ENCODE measurements at places on chromosomes 12 and 14.

DNA sequence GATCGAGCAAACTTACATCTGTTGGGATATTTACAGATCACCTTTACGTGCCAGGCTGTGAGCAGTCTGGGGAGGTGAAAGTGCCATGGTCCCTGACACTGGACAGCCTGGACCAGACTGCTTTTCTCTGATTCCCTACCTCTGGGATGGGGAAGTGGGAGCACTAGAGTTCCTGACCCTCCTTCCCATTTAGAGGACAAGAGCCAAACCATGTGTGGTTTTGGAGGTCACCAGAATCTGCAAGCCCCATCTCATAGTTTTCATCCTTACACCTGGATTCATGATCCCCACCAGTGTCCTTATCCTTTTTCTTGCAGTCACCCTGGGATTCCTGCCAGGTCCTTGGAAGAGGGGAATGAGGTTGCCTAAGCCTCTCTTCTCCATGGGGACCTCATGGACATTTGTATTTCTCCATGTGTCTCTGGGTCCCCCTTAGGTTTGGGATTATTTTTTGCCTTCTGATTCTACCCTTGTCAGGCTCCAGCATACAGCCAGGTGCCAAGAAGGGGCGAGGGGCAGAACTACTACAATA is 1.5 kb upstream of the WNT10B start:
- no peak for DNase-seq

DNA sequence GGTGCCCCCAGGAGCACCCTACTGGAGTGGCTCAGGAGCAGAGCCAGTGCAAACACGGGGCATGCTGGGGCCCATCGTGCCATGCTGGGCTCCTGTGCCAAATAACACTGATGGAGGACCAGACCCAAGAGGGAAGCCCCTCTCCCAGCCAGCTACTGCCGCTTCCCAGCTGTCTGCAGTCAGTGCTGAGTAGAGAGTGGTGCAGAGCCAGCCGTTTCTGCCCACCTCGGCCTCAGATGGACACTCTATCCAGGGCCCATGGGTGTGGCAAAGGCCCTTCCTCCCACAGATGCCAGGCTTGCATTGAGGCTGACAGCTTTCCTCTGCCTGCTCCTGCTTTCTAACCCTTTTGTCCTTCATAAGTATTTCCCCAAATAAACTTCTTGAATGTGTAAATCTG is 13.2 kb downstream of the CLBA1 start:
- DNase-seq = no peak

DNA sequence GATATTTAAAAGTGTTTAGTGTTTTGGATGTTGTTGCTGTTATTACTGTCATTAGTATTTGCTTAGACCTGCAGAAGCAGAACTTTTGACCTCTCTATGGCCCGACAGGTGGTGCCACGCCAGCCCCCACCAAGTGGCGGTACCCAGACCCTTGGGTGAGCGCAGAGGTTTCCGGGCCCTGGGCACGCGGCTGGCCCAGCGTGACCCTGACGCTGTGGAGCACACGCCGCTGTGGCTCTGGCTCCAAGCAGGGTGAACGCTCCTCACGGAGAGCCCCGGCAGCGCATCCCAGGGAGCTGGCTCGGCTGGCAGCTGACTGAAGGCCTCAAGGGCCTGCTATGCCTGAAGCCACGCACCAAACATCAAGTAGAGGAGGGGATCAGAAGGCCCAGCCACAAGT is 22.6 kb downstream of the SLC25A47 start:
- DNase-seq = no peak

GRCh38 chr12:131642101-131642540 is 68.8 kb upstream of the SFSWAP start:
- DNase-seq = no peak

DNA sequence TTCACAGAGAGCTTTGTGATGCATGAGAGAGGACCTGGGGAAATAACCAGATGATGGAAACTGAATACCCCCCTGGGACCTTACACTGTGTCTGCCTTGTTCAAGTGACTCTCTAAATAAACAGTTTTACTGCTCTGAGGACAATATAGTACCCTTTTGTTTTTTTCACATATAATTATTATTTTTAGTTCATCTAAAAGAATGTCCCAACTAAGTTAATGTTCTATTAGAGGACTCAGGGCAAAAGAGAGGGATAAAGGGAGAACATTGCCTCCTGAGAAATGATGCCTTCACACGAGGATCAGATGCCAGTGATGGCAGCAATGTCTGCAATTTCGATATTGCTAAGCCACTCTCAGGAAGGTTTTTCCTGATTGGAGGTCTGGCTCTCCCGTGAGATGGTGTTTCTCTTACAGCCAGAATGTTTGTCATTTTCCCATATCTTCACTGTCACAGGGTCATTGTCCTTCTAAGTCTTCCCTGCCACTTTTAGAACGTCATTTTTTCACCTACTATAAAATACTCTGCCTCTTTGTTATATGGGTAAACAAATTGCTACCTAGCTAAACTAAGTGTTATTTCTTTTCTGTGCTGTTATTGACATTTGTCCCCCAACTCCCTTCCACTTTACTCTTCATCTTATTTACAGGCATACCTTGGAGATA is 201.6 kb downstream of the RAD51B start:
- no peak for DNase-seq

- no peak for DNase-seq
Observed at GRCh38 chr12:49885118-49885517, 18.6 kb downstream of the FAIM2 start.

- DNase-seq = no peak
Observed at GRCh38 chr12:103748002-103748401, 93.0 kb downstream of the NT5DC3 start.

- no peak for DNase-seq
Observed at GRCh38 chr12:85951823-85952222, 77.7 kb downstream of the NTS start.

DNA sequence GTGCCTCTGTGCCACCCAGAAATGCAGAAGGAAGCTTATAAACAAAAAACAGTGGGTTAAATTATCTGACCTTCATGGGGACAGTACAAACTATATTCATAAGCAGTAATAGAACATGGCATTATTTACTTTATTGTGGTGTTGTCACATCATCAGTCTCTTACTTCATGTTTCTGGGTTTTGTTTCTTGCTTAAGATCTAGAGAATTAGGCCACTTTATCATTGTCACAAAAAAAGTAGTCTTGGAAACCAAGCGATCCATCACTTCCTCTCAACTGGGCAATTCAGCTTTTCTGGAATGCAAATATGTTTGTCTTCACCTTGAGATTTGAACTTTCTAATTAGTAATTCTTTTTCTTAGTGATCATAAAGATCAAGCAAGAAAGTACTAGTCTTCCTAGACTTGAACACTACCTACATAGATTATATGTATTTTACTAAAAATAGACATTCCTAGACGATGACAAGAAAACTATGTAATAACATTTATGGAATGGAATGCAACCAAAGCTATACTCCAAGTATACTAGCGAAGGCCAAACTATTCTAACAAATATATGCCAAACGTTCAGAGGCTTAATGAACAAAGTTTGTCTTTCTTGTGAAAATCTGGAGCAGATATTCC is 363.4 kb downstream of the DAD1 start:
- no peak for DNase-seq

DNA sequence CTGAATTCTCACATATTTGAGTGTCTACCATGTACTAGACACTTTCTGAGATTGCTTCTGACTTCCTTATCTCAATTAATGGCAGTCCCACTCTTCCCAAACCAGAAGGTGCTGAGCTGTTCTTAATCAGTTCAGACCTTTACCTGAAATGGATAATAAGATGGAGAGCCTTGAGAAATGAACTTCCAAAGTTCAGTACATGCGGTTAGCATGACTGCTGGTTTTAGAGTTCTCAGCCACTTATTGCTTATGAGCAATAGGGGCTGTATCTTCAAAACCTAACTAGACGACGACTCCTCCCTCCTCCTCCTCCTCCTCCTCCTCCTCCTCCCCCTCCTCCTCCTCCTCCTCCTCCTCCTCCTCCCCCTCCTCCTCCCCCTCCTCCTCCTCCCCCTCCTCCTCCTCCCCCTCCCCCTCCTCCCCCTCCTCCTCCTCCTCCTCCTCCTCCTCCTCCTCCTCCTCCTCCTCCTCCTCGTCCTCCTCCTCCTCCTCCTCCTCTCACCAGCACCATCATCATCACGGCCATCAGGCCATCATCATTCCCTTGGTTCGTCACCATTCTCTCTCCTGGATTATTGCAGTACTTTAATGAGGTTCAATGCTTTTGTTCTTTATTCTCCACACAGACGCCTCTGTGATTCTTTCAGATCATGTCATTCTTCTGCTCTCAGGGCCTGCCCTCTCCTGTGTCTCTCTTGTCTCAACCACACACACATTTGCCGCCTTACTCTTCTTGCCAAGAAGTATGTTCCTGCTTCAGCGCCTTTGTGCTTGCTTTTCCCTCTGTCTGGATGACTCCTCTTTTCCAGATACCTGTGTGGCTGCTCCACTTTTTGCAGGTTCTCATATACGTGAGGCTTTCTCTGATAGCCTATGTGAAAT is 2.7 kb downstream of the PCNX1 start:
- no peak for DNase-seq

- no peak for DNase-seq
Observed at GRCh38 chr12:85558684-85559083, 277.5 kb downstream of the RASSF9 start.

DNA sequence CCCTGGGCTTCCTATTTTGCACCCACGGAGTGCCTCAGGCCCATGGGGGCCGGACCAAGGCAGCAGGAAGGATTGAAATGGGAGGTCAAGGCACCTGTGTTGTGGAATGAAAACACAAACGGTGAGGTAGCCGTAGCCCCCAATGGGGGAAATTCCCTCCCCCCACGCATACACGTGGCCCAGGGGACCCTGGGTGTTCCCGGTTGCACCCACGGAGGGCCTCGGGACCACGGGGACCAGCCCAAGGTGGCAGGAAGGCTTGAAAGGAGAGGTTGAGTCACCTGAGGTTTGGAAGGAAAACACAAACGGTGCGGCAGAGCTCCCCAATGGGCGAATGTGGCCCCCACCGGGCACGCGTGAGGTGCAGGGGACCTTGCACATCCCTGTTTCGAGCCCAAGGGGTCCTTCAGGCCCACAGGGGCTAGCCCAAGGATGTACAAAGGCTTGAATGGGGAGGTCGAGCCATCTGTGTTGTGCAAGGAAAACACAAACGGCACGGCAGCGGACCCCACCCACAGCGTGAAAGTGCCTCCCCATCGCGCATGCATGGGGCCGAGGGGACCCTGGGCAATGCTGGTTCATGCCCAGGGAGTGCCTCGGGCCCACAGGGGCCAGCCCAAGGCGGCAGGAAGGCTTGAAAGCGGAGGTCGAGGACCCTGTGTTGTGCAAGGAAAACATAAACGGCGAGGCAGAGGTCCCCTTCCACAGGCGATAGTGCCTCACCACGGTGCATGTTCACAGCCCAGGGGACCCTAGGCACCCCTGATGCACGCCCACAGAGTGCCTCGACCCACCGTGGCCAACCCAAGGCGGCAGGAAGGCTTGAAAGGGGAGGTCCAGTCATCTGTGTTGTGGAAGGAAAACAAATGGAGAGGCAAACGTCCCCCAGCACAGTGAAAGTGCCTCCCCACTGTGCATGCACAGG is 376.7 kb downstream of the ALG10 start:
- no peak for DNase-seq

DNA sequence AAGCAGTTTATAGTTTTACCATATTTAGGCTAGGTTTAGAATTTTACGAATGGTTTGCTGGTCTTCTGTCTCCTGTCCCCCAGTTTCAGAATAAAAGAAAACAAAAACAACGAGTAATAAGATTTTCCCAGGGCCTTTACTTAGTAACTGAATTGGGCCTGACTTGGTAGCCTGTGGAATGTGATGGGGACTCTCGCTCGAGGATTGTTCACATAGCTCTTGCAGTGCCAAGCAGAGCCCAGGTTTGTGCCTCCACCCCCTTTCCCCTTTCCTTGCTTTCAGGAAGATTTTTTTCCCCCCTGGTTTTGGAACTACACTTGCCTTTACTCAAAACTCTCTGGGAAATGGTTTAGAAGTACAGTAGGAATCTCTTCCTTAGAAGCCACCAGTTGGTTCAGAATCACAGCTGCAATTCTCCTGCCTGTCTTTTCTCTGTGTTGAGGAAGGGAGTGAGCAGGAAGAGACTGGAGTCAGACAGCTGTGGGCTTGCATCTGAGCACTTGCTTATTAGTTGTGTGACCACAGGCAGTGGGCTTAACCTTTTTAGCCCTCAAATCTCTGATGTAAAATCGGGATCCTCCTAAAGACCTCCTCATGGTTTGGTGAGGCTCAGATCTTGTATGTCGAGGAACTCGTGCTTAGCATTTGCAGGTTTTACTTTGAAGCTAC is 501.2 kb downstream of the PCNX1 start:
- DNase-seq = no peak

GRCh38 chr12:93670104-93670503 is 7.1 kb upstream of the CRADD start:
- DNase-seq = no peak

DNA sequence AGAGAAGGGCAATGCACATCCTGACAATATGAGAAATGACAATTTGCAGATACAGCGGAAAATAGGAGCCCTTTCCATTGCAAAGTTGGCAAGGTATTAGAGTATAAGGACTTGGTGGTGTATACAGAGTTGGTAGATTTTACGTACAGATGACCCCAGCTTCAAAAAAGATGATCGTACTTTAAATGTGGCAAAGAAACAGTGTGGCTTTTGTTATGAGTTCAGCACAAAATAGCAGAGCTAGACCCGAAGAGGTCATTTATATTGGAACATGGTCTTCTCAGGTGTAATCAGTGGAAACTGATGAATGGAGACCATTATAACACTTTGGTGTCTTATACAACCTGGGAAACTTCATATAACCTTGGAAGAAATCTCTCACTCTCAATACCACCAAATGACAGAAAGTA is 2.3 kb downstream of the CLEC2B start:
- no peak for DNase-seq

GRCh38 chr12:106082216-106083175 is 56.3 kb downstream of the NUAK1 start:
- DNase-seq = no peak

DNA sequence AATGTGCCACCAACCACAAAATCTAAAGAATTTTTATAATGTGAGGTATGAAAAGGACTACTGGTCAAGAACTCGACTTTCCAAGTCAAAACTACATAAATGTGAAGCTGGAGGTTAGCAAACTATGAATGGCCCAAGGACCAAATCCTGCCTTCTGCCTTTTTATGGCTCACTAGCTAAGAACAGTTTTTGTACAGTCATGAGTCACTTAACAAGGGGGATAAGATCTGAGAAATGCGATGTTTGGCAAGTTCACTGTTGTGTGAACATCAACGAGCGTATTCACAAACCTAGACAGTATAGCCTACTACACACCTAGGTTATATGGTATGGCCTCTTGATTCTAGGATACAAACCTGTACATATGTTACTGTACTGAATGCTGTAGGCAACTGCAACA is 28.2 kb downstream of the FERMT2 start:
- no peak for DNase-seq

- DNase-seq = no peak
Observed at GRCh38 chr14:68854421-68854820, 61.6 kb upstream of the ZFP36L1 start.

- DNase-seq = no peak
Observed at GRCh38 chr14:75515629-75515996, 6.7 kb upstream of the BATF start.
